ENCODE measurements at places on chromosomes 16 and 17.

GRCh38 chr17:34542700-34543336 lies 36.6 kb upstream of the TMEM132E start:
- peak; percentile 69 for DNase-seq

DNA sequence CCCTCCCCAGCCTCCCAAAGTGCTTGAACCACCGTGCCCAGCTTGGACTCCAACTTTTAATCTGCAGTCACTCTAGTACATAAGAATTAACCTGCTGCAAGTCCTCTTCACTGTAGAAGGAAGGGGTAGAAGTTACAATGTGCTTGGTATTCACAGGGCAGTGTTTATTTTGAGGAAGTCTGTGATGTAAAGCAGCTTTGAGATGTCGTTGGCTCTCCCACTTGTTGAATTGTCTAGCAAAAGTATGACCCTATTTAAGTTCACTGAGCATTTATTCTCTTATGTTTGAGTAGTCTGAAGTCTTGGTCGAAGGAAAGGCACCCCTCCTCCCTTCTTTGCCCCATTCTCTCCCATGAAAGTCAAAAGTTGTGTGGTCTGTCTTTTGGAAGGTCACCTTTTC lies 28.2 kb downstream of the SF3B3 start:
- no peak for DNase-seq

DNA sequence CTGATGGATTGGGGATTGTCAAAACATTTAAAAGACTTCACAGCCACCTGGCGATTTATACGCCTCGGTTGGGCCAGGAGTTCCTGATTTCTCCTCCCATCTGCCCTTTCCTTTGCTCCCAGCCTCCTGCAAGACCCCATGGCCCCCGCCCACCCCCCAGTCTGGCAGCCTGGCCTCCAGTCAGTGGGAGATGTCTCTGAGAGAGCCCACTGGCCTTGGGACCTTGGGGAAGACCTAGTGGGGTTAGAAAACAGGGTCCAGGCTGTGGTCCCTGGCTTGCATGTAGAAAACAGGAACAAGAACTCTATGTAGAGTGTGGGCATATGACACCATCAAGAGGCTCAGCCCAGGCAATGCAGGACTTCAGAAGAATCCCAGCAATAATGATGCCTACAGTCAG lies 209.4 kb upstream of the C16orf82 start:
- DNase-seq, result no peak

GRCh38 chr17:5986644-5987043 lies 83.5 kb upstream of the WSCD1 start:
- no peak for DNase-seq

- DNase-seq, result no peak
Observed at GRCh38 chr16:1155353-1156054, 2.6 kb downstream of the CACNA1H start.

DNA sequence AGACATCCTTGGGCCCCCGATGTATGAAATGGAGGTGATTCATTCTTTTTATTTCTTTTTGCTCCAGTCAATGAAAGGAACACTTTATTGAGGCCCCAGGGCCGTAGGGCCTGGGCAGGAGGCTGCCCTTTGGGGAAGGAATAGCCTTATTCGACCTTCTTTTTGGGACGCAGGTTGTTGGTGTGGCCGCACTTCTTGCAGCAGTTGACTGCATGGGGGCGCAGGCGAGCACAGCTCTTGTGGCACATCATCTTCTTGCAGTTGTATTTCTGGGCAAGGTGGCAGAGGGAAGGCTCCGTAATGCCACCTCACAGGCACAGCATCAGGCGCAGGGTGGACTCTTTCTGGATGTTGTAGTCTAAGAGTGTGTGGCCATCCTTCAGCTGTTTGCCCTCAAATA lies 50.9 kb downstream of the SIAH1 start:
- no peak for DNase-seq

- no peak for DNase-seq
Observed at GRCh38 chr16:9072806-9073341, 18.6 kb upstream of the HAPSTR1 start.

- DNase-seq, result no peak
Observed at GRCh38 chr16:64312980-64313379, 808.9 kb downstream of the CDH11 start.

DNA sequence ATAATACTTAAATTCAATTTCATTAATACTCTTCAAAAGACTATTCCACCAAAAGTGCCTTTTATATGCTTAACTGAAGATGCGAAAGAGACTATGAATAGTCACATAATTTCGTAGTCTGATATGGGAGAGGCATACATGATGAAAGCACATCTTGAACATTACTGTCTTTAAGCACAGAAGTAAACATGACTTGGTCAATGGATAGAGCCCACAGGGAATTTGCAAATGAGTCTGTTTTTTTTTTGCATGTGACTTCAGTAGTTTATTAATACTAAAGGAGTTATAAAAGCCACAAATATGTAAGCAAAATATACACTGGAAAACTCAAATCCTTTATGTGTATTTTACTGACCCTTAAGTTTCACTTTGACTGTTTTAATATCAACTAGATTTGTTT lies 15.9 kb downstream of the ADPRM start:
- DNase-seq, result no peak

DNA sequence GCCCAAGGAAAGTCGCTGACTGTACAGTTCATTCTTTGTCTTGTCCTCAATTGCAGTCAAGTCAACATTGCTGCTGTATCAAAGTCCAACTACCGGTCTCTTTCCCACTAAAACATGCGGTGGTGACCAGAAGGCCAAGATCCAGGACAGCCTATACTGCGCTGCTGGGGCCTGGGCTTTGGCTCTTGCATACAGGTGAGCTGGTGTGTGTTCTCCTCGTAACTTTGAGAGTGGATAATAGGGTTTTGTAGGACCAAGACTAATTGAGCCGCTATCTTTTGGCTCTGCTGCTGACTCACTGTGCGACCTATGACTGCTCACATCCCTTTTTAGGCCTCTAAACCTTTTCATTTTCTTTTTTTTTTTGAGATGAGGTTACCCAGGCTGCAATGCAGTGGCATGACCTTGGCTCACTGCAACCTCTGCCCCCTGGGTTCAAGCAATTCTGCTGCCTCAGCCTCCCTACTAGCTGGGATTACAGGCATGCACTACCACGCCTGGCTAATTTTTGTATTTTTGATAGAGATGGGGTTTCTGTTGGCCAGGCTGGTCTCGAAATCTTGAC lies 38.7 kb downstream of the PHKB start:
- no peak for DNase-seq

DNA sequence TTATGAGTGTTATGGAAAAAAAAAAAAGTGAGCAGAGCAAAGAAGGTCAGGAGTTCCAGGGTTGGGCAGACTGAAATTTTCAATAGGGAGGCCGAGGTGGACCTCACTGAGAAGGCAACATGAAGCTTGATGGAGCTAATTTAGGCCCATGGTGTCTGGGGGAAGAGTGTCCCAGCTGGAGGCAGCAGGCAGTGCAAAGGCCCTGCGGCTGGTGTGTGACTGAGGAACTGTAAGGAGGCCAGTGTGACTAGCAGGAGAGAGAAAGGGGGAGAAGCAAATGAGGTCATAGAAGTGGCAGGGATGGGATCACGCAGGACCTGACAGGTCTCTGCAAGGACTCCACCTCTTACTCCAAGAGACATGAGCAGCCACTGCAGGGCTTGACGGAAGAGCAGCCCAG lies 10.2 kb downstream of the ARHGEF15 start:
- no peak for DNase-seq

DNA sequence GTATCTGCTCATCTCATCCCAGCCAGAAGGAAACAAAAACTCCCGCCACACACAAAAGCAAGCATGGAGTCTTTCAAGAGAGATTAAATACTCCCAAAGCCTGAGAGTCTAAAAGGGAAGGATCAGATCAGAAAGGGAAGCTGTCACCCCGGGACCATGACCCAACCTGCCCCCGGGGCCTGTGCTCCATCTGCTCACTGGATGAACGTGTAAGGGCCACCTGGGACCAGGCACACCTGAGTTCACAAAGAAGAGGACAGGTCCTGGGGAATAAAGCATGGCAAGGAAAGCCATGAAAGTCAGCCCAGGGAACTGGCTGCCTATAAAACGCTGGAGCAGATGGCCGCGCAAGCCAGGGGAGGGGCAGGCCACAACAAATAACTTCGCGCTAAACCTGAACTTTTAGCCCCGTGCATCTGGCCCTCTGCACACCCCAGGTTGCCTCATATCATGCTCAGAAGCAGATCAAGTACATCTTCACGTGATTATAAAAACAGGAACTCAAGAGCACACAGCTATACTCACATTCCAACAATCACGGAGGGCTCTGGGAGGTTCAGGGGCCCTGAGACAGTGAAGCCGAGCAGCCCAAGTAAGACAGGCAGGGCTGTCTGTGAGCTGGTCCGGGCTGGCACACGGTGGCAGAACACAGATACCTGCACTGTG lies 3.4 kb downstream of the TMEM11 start:
- no peak for DNase-seq

- DNase-seq, result no peak
Observed at GRCh38 chr16:49537924-49538459, 164.4 kb downstream of the C16orf78 start.

DNA sequence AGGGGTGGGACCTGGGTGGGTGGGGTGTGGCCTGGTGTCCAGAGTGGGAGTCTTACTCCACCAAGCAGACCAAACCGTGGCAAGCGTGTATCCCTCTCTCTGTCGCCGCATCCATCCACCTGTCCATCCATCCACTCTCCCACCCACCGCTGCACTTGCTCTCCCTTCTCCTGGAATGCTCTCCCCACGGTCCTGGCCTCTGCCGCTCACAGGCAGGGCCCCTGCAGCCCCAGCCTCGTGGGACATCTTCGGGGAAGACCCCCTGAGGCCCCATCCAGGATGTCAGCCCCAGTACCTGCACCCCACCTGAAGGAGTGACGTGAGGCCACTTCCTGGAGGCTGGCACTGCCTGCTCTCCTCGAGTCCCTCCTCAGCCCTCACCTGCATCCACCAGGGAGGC lies 189.5 kb upstream of the GSE1 start:
- DNase-seq, result no peak

- DNase-seq, result no peak
Observed at GRCh38 chr16:50821586-50821985, 79.7 kb downstream of the CYLD start.

DNA sequence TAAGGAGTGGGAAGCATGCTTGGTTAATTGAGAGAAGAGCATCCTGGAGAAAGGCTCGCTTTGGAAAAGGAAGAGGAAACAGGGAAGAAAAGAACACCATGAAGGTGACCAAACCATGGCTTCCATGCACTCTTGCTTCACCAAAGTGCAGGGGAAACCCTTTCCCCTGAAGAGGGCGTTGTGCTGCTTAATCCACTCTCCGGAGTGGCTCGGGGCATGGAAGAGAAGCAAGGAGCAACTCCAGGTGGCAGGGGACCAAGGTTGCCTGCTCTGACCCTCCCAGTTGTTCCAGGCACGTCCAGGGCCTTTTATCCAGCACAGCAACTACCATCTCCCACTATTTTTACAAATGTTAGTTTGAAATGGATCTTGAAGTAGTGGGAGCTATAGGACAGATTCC lies 108.1 kb downstream of the STX8 start:
- DNase-seq, result no peak

- no peak for DNase-seq
Observed at GRCh38 chr17:66192378-66192687, 400 bp upstream of the CEP112 start.

- DNase-seq, result no peak
Observed at GRCh38 chr17:74116087-74116717, 87.3 kb upstream of the RPL38 start.

GRCh38 chr17:68089881-68090280 lies 54.3 kb downstream of the KPNA2 start:
- DNase-seq, result no peak

- DNase-seq, result peak; percentile 21
Observed at GRCh38 chr17:82917699-82918345, 78.0 kb upstream of the ZNF750 start.

DNA sequence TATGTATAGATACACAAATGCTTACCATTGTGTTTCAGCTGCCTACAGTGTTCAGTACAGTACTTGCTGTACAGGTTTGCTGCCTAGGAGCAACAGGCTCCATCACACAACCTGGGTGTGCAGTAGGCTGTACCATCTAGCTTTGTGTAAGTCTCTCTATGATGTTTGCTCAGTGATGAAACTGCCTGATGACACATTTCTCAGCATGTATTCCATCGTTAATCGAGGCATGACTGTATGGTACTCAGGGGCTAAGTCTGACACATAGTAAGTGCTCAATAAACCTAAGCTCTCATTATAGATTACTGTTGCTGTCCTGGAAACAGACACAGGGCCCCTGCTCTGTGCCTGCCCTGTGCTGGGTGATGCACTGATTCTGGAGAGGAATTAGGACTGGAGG lies 18.1 kb downstream of the KCNJ12 start:
- DNase-seq, result no peak

DNA sequence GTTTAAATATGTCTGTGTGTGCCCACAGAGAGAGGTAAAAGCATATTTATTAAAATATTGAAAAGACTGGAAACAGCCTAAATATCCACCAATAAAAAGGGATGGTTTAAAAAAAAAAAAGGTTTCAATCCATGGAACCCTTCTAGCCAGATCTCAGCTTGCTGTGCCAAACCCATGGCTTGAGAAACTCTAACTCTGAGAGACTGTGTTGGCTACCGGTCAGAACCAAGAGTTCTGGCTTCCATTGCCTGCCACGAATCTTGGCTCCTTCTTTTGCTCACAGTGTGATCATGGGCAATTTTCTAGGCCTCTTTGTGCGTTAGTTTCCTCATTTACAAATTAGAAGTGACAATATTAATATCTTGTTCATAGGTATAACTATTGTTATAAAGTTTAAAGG lies 201.3 kb upstream of the IRX3 start:
- no peak for DNase-seq

DNA sequence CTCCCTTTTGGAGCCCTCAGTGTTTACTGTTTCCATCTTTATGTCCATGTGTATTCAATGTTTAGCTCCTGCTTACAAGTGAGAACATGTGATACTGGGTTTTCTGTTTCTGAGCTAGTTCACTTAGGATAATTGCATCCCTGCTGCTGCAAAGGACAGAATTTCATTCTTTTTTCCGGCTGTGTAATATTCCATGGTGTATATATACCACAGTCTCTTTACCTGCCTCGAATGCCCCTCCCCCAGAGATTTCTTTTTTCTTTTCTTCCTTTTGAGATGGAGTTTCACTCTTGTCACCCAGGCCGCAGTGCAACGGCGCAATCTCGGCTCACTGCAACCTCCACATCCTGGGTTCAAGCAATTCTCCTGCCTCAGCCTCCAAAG lies 60.9 kb downstream of the RMI2 start:
- no peak for DNase-seq

DNA sequence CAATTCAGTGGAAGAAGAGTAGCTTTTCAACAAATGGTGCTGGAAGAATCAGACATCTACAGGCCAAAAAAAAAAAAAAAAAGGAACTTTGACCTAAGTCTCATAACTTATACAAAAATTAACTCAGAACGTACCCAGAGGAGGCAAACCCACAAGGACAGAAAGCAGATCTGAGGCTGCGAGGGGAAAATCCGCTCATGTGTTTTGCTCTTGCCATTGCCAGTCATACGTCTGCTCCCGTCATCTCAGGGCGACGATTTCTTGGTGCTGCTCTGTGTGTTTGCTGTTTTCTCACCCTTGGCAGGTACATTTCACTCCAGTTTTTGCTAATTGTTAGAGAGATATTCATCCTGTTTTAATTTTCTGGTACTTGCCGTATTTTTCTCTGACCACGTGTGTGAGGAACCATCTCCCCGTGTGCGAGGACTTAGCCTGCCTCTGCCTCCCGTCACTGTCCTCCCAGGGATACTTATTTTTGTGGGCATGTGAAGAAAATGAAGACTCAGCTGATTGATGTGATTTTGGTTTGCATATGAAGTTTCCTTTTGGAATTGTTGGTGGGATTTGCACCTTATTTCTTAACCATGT lies 33.4 kb upstream of the ACSF3 start:
- DNase-seq, result peak; percentile 38

GRCh38 chr17:40319651-40320540 lies 10.9 kb downstream of the RARA start:
- peak; percentile 72 for DNase-seq

- DNase-seq, result no peak
Observed at GRCh38 chr17:74218436-74218835, 5.1 kb downstream of the TTYH2 start.

Measured in CD8-positive, alpha-beta T cell (primary cell).